SW480 (cell line): ENCODE measurements at places on chromosomes 16 and 17.

DNA sequence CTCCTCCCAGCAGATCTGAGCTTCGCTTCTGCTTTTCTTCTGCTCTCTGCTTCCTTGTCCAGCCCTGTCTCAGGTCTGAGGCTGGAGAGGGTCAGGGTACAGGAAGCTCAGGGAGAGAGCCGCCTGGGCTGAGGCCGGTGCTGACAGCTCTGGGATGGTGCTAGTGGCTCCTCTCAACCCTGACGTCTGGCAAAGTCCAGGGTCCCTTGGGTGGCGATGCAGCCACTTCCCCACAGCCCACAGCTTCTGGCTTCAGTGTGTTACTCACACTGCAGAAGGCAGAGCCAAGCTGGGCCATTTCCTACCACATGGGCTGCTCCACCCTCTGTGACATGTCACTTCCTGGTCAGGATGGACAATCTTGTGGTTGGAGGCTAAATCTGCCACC is at the start of gene CD300C:
CD300C (minus strand) TSS at position 273 of the 388 bp plus-strand sequence. CDS start 333 bp downstream, outside the sequence.
- no peak for DNase-seq

- DNase-seq: peak; percentile 95
These were observed 8.3 kb downstream of the HS3ST3B1 start for GRCh38 chr17:14308965-14309879.

- DNase-seq: no peak
These were observed 19.0 kb downstream of the MEAK7 start for GRCh38 chr16:84485255-84486010.

GRCh38 chr16:84411768-84412167 is 43.4 kb downstream of the ATP2C2 start:
- no peak for DNase-seq

GRCh38 chr17:7241783-7242716 is at the start of gene GABARAP:
Gene GABARAP (minus strand): TSS chr17:7242449. CDS start chr17:7242330, 119 bp downstream.
- DNase-seq: peak; percentile 80

DNA sequence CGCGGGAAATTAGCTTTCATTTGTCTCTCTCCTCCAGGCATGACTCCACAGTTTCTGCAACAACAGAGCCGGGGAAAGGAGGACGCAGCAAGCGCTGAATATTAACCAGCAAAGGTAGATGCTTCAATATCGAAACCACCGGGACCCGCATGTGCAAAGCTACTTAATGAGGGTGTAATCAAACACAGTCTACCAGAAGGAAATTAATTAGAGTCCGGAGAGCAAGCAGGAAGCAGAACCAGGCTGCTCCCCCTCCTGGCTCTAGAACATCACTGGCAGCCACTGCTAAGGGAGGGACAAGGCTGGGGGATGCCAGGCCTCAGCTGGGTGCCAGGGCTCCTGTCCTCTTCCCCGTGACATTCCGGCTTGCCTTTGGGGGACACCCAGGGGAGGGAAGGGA is 21.7 kb downstream of the LRRC75A start:
- DNase-seq: no peak

DNA sequence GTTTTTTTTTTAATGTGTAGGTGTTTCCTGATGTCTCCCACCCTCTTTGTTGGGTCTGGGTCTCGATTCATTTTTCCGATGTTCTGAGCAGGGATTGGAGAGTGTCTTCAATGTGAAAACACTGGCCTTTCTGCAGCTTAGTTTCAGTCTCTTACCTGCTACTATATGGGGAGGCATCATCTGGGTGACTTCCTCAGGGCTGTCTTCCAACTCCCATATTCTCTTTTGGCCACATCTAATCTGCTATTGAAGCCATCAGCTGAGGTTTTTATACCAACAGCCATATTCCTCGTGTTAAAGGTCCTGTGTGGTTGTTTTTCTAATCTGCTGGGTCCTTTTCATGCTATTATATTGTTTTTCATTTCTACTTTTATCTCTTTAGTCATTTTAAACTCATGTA is 13.2 kb upstream of the SSTR5 start:
- DNase-seq: no peak

GRCh38 chr17:12719948-12720347 is 54.3 kb downstream of the MYOCD start:
- no peak for DNase-seq

DNA sequence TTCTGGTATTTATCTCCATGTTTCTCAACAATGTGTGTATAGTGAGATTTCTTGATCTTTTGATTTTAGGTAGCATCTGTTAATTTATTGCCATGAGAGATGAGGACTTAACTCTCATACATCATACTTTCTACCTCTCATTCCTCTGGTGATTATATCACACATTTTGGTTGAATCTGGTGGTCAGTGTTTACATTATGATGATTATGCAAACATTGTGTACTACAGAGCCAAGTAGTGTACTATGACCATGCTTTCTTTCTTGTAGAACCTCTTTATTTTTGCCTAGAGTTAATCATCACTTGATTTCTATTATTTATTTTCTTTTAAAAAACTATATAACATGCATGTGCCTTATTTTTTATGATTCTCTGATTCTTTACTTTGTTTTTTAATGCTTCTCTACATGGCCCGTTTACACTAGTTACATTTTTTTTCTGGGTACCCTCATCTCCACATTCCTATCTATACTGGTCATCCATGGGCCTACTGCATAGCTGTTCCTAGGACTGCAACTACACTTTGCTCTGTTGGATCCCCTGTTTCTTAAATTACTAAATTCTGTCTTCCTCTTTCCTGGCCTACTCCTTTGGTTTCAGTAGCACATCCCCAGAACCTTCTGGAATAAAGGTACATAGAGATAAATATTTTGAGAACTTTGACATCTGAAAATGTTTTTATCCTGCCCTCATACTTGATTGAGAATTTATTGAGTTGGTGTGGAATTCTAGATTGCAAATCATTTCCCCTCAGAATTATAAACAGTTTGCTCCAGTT is 63.0 kb upstream of the LRRC37A3 start:
- DNase-seq: no peak
